Suppressor macrophage treated with lipopolysaccharide for 4 hours (primary cell): ENCODE measurements at places on chromosomes 4 and X.

DNA sequence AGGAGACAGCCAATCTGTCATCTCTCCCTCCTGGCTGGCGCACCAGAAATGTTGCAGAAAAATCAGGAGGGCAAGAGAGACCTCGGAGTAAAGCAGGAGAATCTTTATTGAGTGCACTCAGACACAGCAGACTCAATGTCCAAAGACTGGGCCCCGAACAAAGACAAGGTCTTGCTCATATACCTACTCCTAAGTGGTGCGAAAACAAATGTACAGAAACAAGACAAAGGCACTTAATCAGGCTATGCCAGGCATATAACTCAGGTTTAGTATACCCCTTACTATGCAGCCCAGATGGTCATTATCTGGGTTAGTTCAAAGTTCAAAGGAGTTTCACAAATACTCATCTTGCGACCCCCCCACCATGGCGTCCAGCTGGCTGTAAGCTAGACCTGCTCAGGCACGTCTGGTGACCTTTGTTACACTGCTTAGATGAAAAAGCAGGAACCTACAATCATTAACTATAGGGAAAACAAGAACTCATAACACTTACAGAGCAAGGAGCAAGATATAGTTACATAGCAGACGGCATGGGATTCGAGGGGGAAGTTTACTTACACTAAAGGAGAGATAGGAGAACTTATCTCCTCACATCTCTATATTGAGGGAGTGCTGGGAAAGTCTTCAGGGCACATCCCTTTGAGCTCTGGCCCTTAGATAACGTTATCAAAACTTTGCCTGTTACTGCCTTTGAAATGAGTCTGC, 27.5 kb downstream of the SULT1E1 start:
- no peak for DNase-seq

- no peak for DNase-seq
These were observed 116.7 kb upstream of the HSD17B10 start for GRCh38 chrX:53550756-53551463.

DNA sequence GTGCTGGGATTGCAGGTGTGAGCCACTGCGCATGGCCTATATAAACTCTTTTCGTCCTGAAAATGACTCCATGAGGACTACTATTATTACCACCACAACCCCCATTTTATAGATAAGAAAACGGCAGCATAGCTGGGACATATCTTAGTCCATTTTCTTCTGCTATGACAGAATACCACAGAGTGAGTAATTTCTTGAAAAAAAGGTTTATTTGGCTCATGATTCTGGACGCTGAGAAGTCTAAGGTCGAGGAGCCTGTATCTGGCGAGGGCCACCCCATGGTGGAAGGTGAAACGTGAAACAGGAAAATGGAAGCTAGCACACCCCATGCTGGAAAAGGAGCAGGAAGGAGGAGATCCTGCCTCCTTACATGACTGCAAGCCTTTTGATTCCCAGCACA, 68.9 kb downstream of the SMIM20 start:
- no peak for DNase-seq

- no peak for DNase-seq
These were observed 10.1 kb upstream of the ADH1A start for GRCh38 chr4:99300934-99301333.

GRCh38 chrX:48794340-48794910, 7.4 kb upstream of the HDAC6 start:
- DNase-seq, result no peak

DNA sequence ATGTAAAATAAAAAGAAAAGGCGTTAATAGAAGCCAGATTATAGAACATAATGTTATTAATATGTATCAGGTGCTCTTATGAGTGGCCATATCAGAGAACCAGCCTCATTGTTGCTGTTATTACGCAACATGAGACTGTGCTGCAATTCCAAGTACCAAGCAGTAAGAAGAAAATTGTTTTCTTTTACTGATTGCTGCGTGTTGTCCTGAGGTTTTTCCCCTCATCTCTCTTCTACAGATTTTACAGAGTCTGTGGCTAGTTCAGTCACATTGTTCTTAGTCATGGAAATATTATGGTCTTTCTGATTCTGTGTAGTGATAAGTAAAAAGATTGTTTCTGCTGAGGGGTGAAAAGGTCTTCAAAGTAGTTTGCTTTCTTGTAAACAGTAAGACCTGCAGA, 55.9 kb downstream of the NPNT start:
- no peak for DNase-seq

DNA sequence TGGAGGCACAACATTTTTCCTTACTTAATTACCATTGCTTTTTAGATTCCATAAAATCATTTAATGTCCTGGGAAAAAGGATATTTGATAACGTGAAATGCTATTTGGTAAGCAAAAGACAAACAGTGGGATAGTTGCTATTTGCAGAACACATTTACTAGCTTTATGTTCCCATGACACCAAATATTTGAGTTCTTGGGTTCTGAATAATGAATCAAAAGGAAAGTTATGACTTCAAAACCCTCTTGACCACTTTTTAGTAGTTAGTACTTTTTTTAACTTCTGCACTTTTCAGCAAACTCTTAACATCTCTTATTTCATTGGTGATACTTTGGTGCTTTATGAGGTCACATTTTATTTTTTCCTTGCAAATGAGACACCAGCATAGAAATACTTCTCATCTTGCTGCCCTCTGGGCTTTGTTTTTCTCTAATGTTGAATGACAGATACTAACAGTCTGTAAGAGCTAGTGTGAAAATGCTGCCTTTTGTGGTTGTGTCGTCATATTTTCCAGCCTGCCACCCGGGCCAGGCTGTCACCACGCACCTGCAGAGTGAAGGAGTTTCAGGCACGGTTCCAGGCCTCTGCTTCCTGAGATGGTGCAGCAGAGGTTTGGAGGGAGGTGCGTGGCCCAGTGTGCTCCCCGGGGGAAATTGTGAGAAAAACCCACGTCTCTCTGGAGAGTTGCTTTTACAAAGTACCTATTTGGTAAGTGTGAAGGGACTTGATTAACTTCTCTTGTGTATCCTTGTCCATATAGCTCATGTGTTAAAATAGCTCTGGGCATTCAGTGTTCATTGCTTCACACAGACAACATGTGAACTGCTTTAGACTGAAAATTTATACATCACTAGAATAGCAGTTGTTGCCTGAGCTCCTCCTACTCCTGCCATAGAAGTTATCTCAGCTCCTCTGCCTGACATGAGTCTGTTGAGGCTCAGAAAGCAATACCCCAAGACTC, 34.7 kb downstream of the MSL3 start:
- no peak for DNase-seq
